ENCODE measurements at places on chromosomes 1 and 21.

DNA sequence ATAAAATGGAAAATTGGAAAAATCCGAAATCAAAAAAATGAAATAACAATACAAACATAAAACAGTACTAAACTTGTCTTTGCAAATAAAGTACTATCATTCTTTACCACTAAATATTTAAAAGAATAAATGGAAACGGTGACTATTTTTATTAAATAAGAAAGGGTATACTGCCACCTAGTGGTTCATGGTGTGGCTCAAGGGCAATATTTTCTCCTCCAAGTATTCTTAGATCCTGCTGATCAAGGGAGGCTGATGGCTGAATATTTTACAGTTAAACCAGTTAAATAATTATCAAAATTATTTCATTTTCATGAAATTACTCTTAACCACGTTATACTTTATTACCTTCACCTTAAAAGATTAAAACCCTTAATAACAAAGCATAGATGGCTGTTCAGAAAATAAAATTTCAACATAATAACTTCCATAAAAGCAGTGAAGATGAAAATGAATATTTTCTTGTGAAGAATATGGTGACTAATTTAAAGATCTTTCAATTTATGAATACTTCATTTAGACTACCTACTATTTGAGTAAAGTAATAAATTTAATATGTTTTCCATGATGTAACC lies 1793.9 kb downstream of the NCAM2 start:
- peak; percentile 21 for DNase-seq

DNA sequence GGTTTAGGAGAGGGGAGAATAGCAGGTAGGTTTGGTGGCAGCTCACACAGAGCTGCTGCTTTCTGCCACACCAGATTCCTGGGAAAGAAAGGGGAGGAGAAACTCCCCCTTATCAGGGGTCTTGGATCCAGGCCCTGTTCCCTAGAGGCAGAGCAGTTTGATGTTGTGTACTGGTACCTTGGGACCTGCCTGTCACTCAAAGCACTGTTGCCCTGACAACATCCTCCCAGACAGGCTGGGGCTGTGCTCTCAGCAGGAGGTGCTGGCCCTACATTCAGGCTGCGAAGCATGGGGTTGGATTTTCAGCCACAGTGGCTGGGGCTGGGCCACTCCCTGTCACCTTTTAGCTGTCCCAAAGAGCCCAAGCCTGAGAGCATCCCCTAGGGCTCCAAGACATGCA lies 188.0 kb downstream of the GRIK3 start:
- no peak for DNase-seq

GRCh38 chr1:67958472-67958871 lies 92.0 kb downstream of the DIRAS3 start:
- no peak for DNase-seq

GRCh38 chr21:10430005-10430404 lies 91.4 kb upstream of the TPTE start:
- DNase-seq, result no peak

- DNase-seq, result no peak
Measured at GRCh38 chr1:98398649-98399048, 262.9 kb upstream of the SNX7 start.

- no peak for DNase-seq
Measured at GRCh38 chr1:31823780-31824179, 8.0 kb upstream of the SPOCD1 start.

GRCh38 chr1:160112357-160112756 lies 3.2 kb upstream of the ATP1A2 start:
- no peak for DNase-seq

DNA sequence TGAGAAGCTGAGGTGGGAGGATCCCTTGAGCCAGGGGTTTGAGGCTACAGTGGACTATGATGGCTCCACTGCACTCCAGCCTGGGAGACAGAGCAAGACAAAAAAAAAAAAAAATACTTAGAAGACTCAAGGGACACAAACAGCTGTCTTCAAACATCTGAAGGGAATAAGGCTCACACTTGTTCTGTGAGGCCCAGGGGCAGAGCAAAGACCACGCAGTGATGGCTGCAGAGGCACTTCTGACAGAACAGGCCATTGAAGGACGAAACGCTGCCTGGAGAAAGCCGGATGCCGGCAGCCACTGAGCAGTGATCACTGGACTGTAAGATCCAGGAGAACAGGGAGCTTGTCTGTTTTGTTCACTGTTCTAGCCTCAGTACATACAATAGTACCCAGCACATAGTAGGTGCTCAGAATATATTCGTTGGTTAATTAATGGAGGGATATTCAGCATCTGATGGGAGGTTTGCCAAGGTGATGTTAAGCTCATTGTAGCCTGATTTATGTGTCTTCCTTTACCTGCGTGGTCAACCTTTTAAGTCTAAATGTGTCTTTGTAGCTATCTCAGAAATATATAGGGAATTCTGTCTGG lies 12.1 kb upstream of the NDC1 start:
- no peak for DNase-seq

- DNase-seq, result no peak
Measured at GRCh38 chr1:145912128-145912641, 2.3 kb upstream of the ITGA10 start.

GRCh38 chr1:145689922-145690321 lies 17.2 kb downstream of the PDZK1 start:
- DNase-seq, result no peak

DNA sequence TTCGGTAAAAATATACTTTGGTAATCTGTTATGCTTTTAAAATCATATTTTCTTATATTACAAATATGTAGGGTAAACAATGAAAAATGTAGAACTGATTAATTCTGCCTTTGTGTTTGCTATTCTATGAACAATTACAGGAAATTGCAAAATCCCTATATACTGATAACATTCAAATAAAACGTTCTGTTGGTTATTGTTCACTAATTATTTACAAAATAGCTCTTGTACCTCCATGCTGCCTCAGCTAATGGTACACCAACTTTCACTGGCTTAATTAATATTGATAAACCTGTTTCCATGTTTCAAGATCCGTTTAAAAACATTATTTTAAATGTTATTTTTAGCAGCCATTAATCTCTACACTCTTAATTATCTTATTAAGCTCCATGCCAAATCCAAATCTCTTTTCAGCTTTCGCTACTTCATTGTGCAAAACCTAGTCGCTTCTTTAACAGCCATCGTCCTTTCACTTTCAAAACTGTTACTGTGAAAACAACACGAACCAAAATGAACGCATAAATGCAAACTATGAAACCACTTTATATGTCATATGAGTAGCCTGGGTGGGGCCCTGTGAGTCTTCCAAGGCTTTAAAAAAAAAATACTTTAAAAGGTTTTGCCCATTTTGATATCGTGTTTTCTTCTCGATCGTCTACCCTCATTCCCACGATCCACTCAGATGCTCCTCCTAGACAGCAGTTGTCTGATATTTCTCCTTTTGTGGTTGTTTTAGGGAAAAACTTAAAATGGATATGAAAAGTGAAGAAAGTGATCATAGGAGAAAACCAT lies 807.1 kb downstream of the USP25 start:
- no peak for DNase-seq

DNA sequence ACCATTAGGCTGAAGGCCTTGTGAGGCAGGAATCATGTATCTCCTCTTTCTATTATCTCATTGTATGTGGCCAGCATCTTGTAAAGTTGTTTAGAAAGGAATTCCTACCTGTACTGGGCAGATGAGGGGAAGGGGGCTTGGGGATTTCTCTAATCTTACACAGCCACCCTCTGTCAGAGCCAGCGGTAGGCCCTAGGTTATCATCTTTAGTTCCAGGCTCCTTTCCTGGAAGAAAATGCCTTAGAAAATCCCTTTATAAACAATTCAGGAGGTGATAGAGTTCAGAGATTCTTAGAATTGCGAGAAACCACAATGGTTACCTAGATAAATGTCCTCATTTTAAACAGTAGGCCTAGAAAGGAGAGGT lies 35.2 kb downstream of the DPT start:
- DNase-seq, result no peak

DNA sequence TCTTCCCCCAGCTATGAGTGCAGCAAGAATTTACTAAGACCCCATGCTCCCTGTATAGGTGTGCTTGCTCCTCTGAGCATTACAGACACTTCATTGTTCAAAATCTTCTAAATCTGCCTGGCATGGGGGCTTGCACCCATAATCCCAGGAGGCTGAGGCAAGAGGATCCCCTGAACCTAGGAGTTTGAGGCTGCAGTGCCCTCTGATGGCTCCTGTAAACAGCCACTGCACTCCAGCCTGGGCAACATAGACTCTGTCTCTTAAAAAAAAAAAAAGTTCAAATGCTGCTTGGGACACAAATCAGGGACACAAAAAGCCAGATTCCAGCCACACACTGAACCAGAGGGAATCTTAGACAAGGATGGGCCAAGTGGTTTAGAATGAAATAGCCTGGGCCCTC lies 3.4 kb upstream of the ACOT7 start:
- DNase-seq, result no peak

DNA sequence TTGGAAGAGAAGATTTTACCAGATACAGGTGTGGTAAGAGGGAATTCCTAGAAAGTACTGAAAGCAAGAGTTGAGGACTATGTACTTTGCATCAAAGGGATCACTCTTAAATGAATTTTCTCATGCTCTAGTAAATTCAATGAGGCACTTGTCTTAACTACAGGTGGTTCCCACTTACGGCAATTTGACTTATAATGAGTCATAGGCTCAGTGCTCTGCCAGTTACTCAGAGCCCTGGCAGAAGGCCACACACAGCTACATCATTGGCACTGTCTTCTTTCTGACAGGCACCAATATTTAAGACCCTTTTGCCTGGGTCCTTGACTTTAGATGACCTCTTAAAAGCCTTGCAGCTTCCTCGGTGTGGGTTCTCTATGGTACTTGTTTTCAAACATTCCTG lies 15.9 kb upstream of the ADAMTS5 start:
- DNase-seq, result no peak

DNA sequence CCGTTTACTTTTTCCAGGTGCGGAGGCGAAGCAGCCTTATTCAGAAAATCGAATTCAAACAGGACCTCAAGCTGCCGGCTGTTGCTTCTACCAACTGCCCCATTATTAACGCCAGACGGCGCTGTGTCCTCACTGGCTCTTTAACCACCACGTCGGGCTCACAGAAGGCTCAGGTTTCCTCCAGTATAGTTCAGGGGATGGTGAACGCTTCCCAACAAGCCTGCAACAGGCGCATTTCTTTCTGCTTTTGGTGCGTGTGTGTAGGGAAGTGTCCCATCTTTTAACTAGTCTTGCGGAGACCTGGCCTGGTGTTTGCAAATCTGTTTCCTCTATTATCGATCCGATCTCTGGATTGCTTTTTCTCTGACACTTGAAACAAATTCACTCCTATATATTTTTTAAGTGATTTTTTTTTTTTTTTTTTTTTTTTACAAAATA lies 791 bp upstream of the STUM start:
- DNase-seq, result peak; percentile 70

DNA sequence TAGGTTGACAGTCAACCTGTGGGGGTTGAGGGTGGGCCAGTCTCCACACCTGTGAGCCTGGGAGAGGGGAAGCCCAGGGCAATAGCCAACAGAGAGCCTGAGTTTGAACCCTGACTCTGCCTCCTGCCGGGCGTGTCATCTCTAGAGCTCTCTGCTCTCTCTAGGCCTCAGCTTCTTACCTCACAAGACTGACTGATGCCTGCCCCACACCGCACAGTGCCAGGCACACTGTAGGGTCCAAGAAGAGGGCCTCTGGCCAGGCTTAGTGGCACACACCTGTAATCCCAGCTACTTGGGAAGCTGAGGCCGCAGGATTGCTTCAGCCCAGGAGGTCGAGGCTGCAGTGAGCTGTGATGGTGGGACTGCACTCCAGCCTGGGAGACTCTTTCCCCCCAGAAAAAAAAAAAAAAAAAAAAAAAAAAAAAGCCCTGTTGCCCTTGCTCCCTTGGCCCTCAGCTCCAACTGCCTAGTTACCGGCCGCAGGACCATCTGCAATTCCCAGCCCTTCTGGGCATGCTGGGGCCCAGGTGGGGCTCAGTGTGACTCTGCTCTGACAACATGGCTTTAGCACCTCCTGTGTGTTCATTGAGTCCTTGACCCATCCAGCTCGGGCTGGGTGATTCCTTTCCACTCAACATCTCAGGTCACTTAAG lies 25.1 kb downstream of the GRHL3 start:
- no peak for DNase-seq

DNA sequence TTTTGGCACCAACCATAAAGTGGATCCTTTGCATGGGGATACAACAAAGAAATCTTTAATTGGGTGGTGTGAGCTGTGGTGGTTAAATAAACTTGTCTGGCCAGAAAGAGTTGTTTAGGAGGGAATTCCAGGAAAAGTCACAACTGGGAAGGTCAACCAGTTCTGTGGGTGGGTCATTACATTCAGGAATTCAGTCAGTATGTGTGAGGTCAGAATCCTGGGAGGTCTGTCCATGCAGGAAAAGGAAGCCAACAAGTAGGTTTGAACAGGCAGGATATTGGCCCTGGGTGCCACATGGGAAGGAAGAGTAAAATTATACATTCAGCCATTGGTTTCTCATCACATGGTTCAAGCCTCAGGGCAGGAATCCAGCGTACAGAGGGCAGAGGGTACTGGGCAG lies 162.3 kb upstream of the ADAMTS5 start:
- no peak for DNase-seq

DNA sequence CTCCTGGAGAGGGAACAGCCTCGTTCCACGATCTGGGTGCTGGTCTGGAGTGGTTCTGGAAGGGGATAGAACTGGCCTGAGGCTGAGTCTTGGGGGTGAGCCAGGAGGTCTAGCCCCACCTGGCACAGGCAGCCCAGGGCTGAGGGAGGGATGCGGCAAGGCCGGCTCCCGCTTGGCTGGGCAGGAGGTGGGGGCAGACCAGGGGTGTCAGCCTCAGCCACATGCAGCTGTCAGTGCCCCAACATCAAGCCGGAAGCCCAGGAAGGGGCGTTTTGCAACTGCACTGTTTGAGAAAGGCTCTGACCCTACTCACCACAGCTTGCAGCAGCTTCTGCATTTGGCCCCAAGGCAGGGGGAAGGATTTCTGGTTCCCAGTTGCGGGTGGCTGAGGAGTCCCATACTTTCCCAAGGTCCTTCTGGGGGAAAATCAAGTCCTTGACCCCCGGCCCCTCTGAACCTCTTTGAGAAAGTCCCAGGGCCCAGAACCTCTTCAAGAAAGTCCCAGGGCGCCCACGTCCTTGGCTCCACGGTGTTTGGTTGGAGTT lies 2.0 kb downstream of the EFHD2 start:
- DNase-seq, result peak; percentile 69

DNA sequence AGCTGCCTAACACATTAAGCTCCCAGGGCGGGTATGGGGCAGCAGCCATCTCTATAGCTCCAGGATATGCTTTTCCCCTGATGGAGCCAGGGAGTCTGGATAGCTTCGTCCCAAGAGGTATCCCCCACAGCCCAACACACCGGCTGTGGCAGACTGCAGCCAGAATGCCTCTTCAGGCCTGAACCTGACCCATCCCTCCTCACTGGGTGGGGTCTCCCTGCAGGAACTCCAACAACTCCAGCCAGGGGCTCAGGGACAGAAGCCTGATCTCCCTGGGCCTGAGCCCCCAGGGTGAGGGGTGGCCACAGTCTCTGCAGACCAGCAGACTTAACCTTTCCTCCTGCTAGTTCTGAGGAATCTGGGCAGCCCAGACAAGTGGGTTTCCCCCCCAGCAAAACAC lies 159.9 kb downstream of the LRRIQ3 start:
- no peak for DNase-seq

DNA sequence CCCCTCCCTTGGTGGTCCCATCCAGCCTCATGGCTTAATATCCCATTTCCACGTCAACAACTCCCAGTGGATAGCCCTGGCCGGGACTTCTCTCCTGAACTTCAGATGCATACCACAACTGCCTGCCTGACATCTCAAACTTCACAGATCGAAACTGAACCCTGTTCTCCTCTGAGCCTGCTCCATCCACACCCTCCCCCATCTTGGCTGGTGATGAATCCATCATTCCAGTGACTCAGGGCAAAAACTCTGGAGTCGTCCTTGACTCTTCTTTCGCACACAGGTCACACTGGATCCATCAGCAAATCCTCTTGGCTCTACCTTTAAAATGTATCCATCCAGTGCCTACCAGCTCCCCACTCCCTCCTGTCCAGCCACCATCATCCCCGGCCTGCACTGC lies 3.9 kb downstream of the TAS1R2 start:
- no peak for DNase-seq

Data from CD4-positive, alpha-beta T cell treated with Interleukin-21 for 1 hour (primary cell).